ENCODE measurements at places on chromosomes 7 and 10.

GRCh38 chr10:1406132-1406966 lies 331.0 kb downstream of the ADARB2 start:
- DNase-seq = no peak

GRCh38 chr10:75972491-75973276 lies 541.3 kb downstream of the LRMDA start:
- DNase-seq = no peak

GRCh38 chr7:67659091-67659490 lies 662.5 kb downstream of the TYW1 start:
- DNase-seq = no peak

DNA sequence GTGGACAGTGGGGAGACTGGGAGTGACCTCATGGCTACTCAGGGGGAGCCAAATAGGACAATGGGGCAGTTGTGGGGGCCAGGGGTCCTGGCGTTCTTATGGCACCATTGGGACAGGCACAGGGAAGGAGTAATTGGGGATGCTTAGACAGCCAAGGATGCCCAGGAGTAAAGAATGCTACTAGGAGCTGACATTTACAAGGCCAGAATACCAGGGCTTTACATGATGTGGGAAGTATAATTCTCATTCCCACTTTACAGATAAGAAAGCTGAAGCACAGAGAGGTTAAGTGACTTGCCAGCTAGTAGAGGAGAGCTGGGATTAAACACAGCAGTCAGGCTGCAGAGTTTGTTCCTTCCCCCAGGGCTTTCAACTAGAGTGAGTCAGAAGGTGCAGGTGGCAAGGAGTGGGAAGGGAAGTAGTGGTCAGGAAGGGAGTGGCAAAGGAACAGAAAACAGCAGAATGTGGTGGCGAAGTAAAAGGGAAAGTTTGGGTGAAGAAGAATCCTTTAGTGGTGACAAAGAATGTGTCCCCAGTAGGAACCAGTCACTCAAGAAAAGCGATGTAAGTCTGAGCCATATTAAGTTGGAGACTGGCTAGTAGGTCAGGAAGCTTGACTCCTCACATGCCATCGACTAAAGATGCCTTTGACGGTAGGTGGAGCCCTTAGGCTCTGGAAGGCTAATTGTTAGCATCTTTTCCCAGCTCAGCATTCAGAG lies 32.8 kb downstream of the CPVL start:
- no peak for DNase-seq

DNA sequence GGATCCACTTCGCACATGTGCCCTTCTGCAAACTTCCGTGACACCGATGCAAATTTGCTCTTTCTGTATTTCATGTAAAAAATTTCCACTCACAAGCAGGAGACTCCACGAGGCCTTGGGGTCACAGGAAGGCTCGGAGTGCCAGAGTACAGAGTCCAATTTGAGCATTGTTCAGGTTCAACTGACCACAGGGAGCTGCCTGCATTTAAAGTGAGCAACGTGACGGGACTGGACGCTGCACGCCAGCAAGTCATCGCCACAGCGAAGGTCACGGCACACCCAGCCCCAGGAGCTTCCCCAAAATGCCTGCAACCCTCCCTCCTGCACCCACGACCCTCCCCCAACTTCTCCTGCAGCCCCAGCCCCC lies 41.5 kb upstream of the NKX6-2 start:
- no peak for DNase-seq

- no peak for DNase-seq
These were observed 7.0 kb downstream of the CUX1 start for GRCh38 chr7:101824440-101824839.

- no peak for DNase-seq
These were observed 6.6 kb upstream of the NPC1L1 start for GRCh38 chr7:44547536-44548231.

GRCh38 chr7:81574723-81575326 lies 195.0 kb downstream of the HGF start:
- DNase-seq = no peak

DNA sequence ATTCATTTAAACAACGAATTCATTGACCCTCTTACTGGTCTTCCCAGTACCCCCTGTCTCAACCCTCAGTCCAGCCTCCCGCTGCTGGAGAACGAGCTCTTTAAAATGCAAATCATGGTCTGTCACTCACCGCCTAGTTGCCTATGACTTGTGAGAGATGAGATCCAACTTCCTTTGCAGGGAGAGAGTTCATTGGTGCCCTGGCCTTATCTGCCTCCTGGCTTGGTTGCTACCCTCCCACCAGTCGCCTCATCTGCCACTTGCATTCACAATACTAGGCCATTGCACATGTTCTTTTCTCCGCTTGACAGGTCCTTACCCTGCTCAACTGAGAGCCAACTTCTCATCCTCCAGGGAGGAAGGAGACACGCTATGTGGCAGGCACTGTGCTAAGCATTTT lies 54.0 kb upstream of the MXI1 start:
- no peak for DNase-seq

DNA sequence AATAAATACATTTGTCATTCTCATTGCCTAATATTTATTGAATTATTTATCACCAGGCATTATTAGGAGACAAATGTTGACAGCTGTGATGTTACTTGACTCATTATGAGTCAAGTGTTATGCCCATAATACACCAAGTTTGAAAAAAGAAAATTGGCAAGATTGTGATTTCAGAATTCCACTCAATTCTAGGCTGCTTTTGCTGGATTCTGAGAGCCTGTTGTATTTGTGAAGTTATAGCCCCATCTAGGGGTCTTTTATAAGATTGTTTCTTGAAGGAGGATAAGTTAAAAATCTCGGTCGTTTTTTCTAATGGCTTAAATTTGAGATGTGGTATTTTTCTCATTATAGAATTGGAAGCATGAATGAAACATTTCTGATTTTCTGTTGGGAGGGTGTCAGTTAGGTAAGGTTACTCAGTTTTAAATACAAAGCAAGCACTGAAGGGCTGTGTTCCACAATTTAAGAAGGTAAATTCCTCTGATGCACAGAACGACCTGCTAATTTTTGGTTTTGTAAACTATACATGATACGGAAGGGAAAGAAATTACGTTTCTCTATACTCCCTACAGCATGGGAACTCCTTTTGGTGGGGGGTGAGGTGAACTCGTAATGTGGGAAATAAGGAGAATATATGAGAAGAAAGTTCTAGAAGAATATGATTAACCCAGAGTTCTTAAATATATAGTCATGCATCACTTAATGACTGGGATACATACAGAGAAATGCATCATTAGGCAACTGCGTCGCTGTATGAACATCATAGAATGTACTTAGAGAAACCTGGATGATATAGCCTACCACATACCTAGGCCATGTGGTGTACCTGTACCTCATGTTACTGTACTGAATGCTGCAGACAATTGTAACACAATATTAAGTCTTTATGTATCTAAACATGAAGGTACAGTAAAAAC lies 2.6 kb downstream of the STK31 start:
- DNase-seq = peak; percentile 72

DNA sequence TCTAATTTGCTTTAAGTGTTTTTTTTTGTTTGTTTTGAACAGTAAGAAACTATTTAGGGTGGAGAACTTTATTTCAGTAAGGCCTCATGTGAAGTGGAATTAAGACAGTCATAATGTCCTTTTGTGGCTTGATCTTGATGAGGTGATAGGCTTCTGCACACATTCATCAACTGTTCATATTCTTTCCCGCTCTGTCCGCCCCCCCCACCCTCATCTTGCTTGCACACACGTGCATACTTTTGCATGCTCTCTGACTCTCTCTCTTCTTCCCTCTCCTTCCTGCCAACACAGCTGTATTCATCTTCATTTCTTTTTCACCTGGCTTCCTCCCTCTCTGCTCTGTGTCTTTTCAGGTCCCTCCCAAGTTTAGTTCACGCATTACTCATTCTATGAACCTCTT lies 429.6 kb downstream of the AUTS2 start:
- DNase-seq = no peak

DNA sequence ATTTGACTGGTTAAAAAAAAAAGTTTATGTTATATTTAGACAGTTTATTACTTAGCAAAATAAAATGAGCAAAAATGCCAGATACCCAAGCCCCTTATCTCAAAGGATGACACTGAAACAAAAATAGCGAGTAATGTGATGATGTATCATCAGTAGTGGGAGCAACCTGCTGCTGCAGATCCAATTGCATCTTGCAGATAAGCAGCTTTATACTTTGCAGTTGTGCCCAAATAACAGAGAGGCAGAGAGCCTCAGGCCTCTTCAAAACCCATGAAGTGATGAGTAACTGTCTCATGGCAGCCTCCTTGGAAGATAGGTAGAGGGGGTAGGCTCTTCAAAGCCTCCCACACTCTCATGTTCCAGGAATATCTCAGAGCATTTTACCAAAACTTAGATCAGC lies 468.2 kb upstream of the LRRTM3 start:
- DNase-seq = no peak

DNA sequence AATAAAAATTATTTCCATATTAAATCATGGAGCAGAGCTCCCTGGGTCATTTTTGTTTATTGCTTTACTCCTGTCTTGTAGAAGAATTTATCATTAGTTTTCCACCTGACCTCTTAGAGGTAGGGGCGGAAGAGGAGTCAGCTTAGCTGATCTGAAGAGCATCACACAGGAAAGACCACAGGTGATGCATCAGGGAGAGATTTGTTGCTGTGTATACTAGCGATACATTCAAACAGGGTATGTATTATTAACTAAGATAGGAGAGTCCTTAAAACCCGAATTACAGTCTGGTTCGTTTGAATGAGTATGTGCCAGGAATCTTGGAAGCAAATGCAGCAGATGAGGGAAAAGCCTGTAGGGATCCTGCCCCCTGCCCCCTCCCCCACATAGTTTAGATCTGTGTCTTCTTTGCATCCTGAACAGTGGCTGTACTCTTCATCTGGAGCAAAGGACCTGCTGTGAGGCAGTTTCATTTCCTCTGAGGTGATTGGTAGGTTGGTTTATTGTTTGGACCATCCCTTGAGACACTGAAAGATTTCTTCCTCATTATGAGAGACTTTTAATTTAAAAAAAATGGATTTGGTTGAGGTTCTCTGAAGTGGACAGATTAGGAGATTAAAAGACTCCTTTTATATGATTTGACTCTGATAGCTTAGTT lies 177.0 kb downstream of the SND1 start:
- DNase-seq = no peak

DNA sequence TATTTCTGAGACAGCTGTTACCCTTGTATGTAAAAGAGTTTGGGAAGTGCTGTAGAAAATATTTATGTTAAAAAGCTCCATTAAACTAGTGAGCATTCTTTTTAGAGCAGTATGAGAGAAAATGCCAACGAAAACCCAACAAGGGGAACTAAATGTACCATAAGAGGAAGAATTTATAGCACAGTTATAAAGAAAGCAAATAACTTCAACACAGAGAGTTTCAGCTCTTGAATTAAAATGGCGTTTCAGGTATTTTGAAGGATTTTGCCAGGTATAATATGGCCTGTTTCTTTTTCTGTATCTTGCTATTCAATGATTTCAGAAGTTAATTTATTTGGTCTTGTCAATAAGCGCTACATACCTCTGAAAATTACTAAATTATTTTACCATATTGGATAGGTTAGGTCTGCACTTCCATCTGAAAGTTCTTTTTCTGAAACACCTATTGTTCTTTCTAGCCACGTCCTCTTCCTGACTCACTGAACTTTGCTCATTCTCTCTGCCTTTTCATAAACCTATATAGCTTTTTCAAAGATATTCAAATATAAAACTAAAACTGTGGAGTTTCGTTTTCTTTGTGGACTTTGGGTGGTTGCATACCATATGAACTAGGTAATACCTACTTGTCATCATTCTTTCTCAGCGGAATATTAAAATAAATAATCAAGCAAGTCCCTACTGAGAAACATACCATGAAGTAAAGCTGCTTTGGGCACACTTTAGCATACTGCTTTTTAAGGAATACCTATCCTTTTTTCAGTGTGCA lies 136.1 kb downstream of the SEMA3A start:
- DNase-seq = no peak

GRCh38 chr7:80632139-80632538 lies 6.3 kb upstream of the CD36 start:
- DNase-seq = no peak

DNA sequence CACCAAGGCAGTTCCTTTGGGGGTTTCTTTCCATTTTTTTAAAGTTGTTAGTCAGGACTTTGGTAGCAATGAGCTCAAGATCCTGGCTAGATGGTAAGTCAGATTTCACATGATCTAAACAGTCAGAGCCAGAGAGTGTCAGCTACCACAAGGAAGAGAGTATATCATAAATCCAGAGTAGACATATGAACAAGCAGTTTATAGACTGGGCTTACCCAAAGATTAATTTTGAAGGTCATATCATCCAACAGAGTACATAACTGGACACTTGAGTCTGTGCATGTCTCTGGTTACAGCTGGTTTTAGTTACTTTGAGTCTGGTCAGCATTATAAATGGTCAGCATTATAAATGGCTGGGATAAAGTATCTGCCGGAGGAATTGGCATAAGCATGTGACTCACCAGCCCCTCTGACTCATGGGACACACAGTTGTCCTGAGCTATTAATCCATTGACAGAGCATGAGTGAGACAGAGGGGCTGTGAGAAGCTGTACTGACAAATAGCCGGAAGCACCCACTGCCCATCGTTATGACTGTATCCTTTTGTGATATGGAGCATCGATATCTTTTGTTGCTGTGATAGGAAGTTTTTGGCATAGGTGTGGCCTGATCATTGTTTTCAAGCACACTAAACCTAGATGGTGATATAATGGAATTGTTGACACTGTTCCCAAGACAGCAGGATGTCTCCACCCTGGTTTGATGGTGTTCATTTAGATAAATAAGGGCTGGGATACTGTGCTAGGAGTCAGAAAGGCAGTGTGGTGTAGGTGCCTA lies 19.3 kb downstream of the PPP1R3C start:
- no peak for DNase-seq

DNA sequence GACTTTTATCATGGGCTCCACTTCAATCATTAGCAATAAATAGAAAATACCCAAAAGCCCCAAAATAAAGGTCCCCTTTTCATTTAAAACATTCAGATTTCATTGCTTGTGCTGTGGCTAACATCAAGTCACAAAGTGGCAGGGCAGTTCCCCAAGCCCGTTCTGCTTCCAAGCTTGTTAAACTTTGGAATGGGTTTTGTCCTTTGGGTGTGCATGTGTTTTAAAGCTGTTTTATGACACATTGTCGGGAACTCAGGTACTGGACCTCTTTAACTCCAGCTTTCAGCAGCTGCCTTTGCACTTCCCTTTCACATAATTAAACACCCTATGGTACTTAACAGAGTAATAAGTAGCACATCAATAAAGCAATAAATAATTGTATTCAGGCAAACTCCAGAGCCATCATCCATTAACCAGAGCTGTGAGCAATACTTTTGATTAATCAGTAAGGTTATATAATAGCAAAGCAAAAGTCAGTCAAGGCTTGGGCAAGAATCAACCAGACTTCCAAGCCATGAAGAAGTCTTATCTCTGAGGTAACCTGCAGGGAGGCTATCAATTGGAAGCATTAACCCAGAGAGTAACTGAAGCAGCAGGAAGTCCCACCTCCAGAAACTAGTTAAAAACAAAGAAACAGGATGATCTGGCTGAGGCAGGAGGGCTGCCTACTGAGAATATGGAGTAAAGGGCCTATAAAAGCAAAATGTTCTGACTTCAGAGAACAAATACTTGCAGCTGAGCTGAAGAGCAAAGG lies 56.1 kb upstream of the ARID5B start:
- no peak for DNase-seq

DNA sequence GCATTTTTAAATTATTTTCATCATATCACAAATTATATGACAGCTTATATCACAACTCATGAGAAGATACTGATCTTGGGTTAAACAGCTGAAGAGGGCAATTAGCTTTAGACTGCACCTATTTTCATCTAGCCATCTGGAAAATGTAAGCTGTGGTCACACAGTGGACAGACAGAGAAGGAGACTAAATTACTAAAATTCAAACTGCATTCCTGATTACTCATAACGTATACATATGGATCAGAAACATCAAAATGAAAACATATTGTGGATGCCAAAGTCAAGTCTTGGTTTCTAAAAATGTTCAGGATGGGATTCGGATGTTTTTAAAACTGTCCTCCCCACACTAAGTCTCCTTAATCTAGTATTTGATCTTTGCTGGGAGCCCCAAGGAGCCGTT lies 6.6 kb downstream of the BBIP1 start:
- DNase-seq = no peak

Data from globus pallidus (tissue), 1 donor.